ENCODE measurements at places on chromosomes 7 and 10.
A peak's percentile ranks its signal among the peaks of the same experiment; 100 is the strongest.

GRCh38 chr7:18768256-18768655 lies 272.7 kb downstream of the HDAC9 start:
- DNase-seq: no peak

GRCh38 chr7:37448636-37449361 lies at the start of gene ELMO1:
Gene ELMO1 (minus strand): TSS chr7:37448864. CDS start chr7:37342690, 106,174 bp downstream.
- DNase-seq: peak; percentile 88

- no peak for DNase-seq
Observed at GRCh38 chr7:55177068-55177530, 158.3 kb downstream of the EGFR start.

GRCh38 chr10:72297281-72297804 lies 23.6 kb downstream of the DDIT4 start:
- DNase-seq: peak; percentile 99

- no peak for DNase-seq
Observed at GRCh38 chr10:89646889-89647657, 2.0 kb upstream of the PANK1 start.

DNA sequence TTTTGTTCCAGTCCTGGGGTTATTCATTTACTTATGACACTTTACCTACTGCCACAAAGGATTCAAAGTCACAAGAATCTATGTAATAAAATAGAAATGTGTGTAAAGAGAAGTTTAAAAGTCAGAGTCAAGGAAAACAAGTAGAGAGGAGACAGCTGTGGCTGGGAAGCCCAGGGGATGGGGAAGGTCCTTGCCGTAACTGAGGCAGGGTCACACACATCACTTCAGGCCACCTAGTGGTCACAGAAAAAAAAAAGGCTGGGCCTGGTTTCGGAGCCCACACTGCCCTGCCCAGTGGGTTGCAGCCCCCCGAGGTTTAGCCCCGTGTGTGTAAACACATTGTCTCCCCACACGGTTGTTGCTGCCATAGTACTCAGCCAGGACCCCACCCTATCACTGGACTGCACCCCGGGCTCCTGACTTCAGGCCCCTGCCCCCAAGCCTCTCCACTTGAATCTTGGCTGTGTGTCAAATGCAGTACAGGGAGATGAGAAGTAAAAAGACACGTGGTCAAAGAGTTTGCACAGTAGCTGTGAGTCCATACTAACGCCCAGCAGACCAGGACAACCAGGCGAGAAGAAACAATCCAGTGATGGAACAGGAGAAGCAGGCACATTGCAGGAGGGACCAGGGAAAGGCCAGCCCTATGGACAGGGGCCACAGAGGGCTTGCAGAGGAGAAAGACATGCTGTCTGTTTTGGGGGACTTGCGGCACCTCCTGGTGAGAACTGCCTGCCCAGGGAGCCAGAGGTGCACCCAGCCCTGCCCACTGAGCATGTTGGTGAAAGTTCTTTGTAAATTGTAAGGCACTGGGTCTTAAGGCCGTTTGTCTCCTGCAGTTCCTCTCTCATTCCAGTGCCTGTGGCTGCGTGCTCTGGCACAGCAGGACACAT lies 91.4 kb upstream of the MACROH2A2 start:
- peak; percentile 26 for DNase-seq

DNA sequence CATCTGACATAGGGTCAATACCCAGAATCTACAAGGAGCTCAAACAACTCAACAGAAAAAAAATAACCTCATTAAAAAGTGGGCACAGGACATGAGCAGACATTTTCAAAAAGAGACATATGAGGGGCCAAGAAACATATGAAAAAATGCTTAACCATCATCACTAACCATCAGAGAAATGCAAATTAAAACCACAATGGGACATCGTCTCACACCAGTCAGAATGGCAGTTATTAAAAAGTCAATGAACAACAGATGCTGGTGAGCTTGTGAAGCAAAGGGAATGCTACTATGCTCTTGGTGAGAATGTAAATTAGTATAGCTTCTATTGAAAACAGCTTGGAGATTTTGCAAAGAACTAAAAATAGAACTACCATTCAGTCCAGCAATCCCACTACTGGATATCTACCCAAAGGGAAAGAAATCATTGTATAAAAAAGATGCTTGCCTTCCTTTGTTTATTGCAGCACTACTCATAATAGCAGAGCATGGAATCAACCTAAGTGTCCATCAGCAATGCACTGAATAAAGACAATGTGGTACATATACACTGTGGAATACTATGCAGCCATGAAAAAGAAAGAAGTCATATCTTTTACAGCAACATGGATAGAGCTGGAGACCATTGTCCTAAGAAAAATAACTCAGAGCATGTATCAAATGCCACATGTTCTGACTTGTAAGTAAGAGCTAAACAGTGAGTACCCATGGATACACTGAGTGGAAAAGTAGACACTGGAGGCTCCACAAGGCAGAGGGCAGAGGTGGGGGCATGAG lies 139.8 kb downstream of the ADARB2 start:
- DNase-seq: no peak

GRCh38 chr10:132816718-132817117 lies 30.8 kb upstream of the NKX6-2 start:
- no peak for DNase-seq

Data from activated CD8-positive, alpha-beta memory T cell treated with anti-CD3 and anti-CD28 coated beads, Interleukin-2, amount 10 ng/mL, durations not matched to agents 7 days and 5 days (primary cell).